ENCODE measurements at places on chromosomes 2 and 18.

DNA sequence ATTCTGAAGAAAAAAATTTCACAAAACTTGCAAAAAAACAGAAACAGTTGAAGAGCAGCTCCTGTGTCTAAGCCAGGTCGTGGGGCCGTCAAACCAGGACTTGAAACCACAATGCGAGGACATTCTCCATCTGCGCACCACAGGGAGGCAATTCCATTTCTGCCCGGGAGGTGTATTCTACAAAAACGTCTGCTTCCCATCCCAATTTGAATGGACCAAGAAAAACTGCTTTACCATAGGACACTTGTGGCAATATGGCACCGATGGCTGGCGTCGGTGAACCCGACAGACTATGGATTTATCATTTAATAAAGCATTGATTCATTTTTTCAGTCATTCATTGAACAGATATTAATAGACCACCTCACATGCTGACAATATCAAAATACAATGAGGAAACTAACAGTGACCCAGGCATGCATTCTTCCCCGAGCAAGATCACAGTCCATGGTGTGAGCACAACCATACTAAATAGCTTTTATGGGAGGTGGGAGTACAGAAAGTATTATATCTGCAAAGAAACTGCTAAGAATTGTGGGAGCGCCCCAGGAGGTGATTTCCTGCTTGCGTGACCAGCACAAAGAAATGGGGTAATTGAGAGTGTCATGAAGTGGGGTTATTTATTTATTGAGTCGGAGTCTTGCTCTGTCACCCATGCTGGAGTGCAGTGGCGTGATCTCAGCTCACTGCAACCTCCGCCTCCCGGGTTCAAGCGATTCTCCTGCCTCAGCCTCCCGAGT, 10.5 kb upstream of the ZAP70 start:
- no peak for DNase-seq

DNA sequence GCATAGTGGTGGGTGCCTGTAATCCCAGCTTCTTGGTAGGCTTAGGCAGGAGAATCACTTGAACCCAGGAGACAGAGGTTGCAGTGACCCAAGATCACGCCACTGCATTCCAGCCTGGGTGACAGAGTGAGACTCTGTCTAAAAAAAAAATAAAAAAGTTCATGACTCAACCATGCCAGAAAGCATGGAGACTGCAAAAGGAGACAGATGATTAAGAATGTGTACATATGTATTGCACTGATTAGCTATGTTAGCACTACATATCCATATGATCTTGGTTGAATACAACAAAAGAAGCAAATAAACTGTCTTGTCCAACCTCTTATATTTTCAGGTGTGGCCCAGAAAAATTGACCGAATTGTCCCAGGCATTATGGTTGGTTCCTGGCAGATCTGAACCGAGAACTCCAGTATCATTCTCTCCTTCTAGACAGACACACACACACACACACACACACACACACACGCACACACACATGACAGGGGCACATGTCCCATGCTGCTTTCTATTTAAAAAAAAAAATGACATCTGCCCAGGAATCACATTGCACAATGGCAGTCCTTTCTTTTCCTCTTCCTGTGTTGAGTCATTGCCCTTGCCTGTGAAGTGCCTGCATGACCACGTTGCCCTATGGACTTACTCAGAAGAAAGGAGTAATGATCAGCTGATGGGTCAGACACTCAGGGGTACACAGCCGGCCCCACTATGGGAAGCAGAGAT, 65.6 kb downstream of the MYCN start:
- no peak for DNase-seq

DNA sequence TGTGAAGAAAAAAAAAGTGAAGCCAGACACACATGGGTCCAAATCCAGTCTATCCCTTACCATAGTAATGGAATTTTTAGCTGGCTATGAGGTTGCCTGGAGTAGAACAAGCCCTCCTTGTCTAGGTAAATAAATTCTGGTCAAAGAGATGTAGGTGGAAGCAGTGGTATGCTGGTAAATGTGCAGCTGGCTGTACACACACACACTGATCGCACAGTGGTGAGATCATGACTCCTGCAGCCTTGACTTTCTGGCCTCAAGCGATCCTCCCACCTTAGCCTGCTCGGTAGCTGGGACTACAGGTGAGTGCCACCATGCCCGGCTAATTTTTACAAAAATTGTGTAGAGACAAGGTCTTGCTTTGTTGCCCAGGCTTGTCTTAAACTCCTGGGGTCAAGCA, 90.5 kb upstream of the FBXO11 start:
- no peak for DNase-seq

GRCh38 chr2:23283653-23284052, 101.3 kb upstream of the KLHL29 start:
- DNase-seq = no peak

GRCh38 chr18:2392446-2392845, 178.9 kb downstream of the METTL4 start:
- DNase-seq = no peak

- DNase-seq = no peak
Measured at GRCh38 chr2:212549941-212550340, 11.3 kb upstream of the ERBB4 start.

- DNase-seq = no peak
Measured at GRCh38 chr18:32893915-32894314, 121.1 kb upstream of the KLHL14 start.

DNA sequence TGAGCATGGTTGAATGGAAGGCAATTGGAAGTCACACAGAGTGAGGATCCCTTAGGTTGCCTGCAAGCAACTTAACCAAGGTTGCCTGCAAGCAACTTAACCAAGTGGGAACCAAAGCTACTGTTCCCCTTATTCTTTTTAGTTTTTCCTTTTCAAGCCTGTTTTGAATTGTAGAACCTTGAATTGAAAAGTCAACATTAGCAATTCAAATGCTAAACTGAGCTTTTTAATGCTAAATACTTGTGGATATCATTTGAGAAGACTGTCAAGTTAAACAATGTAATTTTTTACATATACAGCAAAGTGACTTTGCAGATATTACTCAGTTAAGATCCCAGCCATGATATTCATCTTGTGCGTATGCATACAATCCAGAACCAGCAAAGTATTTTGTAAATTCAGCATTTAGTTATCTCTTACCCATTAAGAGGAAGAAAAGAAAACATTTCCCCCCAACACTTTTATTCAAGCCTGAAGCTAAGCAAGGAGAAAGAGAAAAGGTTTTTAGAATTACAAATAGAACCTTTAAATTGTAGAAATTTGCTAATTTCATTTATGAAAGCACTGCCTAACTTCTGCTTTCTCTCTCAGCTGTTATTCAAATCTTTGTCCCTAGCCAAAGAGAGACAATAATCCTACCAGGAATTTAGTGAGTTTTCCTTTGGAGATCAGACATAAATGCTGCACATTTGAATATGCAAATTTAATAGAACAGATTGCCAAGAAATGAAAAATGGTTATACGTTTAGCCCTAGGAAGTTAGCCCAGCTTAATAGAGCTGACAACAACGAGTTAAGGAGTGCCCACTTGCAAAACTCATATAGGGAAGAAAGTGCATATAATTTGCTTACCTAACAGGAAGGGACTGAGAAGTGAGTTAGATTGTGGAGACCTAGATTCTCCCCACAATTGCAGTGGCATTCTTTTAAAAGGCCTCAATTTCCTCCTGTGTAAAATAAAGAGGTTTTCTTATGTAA, 643.2 kb upstream of the PIK3C3 start:
- no peak for DNase-seq

GRCh38 chr2:197011021-197011417, 84.5 kb upstream of the PGAP1 start:
- no peak for DNase-seq

- no peak for DNase-seq
Measured at GRCh38 chr18:48990481-48991318, 39.9 kb upstream of the SMAD7 start.

- no peak for DNase-seq
Measured at GRCh38 chr2:212213191-212213590, 325.4 kb downstream of the ERBB4 start.

DNA sequence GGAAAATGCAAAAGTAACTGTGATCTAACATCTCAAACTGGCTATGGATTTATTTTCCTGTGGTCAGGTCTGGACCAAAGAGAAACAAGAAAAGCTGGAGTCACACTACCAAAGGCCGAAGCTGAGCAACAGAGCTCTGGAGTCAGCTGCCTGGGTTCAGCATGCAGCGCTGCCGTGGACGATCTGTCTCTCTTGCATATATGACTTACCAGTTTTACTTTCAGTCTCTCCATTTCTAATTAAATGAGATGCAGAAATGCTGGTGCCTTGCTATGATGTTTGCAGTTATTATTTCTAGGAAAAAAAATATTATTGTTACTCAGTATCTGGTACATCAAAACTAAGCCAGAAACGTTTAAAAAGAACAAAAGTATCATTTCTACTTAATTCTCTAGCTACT, 813.2 kb downstream of the RNF144A start:
- no peak for DNase-seq

DNA sequence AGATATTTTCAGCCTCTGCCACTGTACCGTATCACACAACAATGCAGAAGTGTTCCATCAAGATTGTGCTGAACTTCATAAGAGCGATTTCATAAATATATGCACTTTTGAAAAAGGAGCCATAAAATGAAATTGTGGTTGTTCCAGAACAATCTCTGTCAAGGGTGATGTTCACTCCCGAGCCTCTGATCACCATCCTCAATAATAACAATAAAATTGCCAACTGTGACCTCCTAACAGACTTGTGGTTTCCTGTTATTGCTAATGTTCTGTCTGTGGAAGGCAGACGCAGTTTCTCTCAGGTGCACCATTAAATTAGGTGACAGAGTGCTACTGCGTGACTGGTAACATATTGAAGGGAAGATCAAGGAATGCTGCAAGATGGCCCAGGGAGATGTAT, 383.7 kb downstream of the SOCS6 start:
- DNase-seq = no peak

GRCh38 chr2:206958261-206958660, 18.9 kb downstream of the CPO start:
- DNase-seq = no peak

GRCh38 chr18:43705850-43706249, 428.6 kb upstream of the SYT4 start:
- DNase-seq = peak; percentile 81

- no peak for DNase-seq
Measured at GRCh38 chr2:232876161-232876977, 6.3 kb downstream of the SNORC start.

DNA sequence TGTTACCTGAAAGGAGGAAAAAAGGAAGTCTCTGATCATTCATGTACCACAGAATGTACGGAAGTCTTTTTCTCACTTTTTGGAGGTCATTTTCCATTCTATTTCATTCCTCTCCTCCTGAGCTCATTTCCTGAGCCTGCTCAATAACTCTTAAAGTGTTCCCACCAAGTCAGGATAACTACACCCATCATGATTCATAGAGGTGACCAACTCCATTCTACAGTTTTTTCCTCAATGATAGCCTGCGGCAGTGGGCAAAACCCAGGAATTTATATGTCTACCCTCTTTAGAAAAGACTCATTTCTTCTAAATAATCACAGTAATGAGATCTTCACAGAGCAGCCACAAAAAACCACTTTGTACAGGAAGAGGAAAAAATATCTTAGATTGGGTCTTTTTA, 372.5 kb downstream of the RBM43 start:
- no peak for DNase-seq

- no peak for DNase-seq
Measured at GRCh38 chr18:41761333-41762018, 193.6 kb upstream of the PIK3C3 start.

Data from COR-L47 (cell line).